ENCODE measurements at places on chromosomes 1 and 21.

GRCh38 chr1:172219966-172220365 lies 200.5 kb upstream of the C1orf105 start:
- no peak for DNase-seq

DNA sequence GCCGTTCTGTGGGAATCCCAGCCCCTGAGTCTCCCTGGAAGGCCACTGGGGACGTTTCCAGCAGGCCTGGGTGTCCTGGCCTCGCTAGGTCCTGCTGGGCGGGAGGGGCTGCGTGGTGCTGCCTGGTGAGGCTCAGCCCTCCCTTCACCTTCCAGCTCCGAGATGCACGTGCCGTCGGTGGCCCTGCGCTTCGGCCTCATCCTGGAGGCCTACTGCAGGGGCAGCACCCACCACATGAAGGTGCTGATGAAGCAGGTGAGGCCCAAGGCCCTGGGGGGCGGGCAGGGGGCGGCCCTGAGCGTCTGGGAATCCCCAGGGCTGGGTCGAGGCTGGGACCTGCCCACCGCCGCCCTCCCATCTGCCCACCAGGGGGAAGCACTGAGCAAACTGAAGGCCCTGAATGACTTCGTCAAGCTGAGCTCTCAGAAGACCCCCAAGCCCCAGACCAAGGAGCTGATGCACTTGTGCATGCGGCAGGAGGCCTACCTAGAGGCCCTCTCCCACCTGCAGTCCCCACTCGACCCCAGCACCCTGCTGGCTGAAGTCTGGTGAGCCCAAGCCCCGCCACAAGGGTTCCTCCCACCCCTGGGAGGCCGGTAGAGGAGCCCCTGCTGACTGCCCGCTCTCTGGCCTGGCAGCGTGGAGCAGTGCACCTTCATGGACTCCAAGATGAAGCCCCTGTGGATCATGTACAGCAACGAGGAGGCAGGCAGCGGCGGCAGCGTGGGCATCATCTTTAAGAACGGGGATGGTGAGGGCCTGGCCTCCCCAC lies 70.3 kb downstream of the PIK3CD start:
- peak; percentile 75 for DNase-seq

GRCh38 chr1:34547046-34547674 lies 207.7 kb upstream of the GJB5 start:
- no peak for DNase-seq

DNA sequence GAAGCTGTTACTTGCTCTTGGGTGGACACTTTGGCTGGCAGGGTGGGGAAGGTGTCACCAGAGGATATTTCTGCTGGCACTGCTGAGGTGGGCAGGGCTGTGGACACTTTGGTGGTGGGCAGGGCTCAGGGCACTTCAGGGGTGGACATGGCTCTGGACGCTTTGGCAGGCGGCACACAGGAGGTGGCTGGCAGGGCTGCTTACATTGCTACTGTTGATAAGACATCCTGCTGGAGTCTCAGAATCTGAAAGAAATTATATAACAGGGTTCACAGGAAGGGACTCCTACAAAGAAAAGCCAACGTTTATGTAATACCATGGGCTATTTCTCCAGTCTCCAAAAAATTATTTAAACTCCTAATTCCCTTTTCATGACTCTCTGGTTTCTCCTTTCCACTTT lies 10.2 kb downstream of the SPRR2G start:
- DNase-seq: no peak

DNA sequence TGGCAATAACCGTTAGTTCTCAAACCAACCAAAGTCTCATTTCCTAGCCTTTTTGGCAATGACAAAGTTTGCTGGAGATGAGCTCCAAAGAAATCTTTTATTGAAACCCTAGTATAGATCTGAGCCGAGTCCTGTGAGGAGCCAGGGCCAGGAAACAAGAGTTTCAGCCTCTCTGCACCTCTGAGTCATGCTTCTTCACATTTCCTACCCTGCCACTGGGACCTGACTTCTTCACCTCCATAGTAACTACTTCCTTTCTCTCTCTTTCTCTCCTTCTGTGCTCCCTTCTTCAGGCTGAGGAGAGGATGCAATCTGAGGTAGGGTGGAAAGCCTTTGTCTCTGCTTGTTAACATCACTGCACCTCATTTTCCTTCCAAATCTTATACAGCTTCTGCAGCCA lies 38.7 kb upstream of the IPO9 start:
- no peak for DNase-seq

- peak; percentile 16 for DNase-seq
Measured at GRCh38 chr1:180981596-180982387, 40.9 kb downstream of the STX6 start.

GRCh38 chr1:62800281-62800680 lies 16.3 kb downstream of the ATG4C start:
- no peak for DNase-seq

- DNase-seq: no peak
Measured at GRCh38 chr21:14241297-14241696, 25.3 kb downstream of the RBM11 start.

GRCh38 chr1:20949871-20950590 lies 162.9 kb upstream of the HP1BP3 start:
- no peak for DNase-seq

DNA sequence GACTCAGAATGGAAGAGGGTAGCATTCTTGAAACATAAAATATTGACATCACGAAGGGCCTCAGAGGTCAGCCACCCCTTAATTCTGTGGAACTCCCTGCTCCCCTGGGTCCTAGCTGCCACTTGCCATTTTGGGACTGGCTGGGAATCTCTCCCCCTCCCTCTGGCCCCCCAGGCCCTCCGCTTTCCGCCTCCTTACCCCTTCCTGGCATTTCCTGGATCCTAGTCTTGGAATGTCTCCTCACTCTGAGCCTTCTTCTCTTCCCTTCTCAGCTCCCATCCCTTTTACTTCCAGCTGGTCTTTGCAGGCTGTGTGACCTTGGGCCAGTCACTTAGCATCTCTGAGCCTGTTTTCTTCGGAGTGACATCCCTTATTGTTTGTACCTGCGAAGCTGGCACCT lies 4.5 kb downstream of the PADI1 start:
- DNase-seq: no peak

- DNase-seq: no peak
Measured at GRCh38 chr1:92502247-92502646, 15.5 kb upstream of the GFI1 start.

DNA sequence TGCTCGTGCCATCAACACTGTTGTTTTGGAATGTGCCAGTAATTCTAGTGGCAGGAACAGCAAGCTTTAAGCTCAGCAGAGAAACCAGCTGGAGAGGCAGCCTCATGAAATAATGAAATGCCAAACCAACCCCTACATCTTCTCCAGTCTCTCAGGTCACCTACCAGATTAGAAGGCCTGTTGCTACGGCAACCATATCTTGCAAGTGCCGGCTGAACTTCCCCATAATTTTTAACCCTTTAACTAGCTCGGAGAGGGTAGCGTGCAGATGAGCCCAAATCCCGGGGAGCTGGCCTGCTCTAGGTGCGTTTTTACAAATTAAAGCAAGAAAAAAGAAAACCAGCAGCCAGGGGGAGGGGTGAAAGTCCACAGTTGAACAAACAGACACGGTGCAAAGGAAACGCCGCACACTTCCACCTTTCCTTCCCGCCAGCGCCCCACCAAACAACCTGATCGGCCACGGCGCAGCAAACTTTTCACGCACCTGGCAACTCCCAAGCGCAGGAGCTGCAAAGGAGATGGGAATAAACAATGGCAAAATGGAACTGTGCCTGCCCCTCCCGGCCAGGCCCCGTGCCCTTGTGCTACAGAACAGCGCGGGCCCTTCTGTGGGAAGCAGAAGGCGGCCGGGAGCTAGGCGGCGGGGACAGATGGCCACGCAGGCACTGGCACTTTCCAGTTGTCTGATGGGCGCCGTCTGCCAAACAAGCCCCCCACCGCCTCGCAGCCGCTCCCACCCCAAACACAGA lies 50.1 kb downstream of the SSBP3 start:
- DNase-seq: peak; percentile 18

DNA sequence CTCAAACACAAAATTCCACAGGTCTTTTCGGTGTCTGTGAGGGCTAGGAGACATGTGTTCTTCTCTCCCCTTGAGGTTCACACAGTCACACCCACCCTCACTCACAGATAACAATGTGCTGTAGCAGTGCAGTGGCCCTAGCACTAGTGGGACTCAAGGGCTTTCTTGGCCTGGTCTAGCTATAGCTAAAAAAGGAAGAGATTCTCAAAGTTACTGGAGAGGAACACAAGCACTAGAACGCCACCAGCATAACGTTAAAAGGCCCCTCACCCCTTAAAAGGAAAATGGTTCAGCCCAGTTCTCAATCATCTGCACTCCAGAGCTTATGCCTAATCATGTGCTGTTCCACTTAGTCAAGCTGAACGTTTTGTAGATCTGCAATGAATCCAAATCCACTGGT lies 39.5 kb downstream of the RGS8 start:
- no peak for DNase-seq

GRCh38 chr1:231166398-231166797 lies 4.5 kb downstream of the TRIM67 start:
- no peak for DNase-seq

GRCh38 chr1:172993640-172994039 lies 57.1 kb downstream of the TNFSF18 start:
- no peak for DNase-seq

- no peak for DNase-seq
Measured at GRCh38 chr1:244304656-244305055, 147.1 kb downstream of the ADSS2 start.

Data from CD4-positive, alpha-beta T cell treated with Interferon alpha-2 for 1 hour (primary cell).